ENCODE measurements at places on chromosomes 4 and X. TPM values are rescaled to one million over a fixed set of nuclear protein-coding genes. Genes with fewer than 3 reads are reported as not detected.

SYP gene
- total RNA-seq, result 3.3 TPM

MYOZ2 gene
- total RNA-seq, result not detected

THAP9 gene
- 1.3 TPM for total RNA-seq

MAGEA2B gene
- not detected for total RNA-seq

MAGEB1 gene
- total RNA-seq, result not detected

TAF7L gene
- total RNA-seq, result 0.29 TPM

APBB2 gene
- total RNA-seq, result 6.2 TPM

TFDP3 gene
- not detected for total RNA-seq

Data from T-helper 1 cell treated with Interleukin-12 subunit alpha and Interleukin-12 subunit beta and Interleukin-4 antibody, amounts not matched to agents 30 ng/mL and 1 ng/mL, for 36 hours (primary cell).